ENCODE measurements at places on chromosomes 12 and 14.

- DNase-seq, result no peak
Measured at GRCh38 chr14:75877292-75877691, 104.5 kb downstream of the TGFB3 start.

DNA sequence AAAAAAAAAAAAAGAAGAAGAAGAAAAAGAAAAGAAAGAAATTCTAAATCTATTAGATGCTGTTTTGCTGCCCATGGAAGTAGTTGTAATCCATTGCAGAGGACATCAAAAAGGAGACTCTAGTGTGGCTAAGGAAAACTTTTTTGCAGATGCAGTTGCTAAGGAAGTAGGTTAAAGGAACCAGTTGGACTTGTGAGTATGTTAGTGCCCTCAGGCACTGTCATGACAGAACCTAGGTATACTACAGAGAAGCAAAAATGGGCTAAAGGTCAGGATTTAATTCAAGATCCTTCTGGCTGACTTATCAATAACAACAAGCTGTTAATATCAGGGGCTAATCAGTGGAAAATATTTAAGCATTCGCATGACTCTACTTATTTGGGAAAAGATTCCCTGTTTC lies 1571.6 kb upstream of the FLRT2 start:
- DNase-seq, result no peak

DNA sequence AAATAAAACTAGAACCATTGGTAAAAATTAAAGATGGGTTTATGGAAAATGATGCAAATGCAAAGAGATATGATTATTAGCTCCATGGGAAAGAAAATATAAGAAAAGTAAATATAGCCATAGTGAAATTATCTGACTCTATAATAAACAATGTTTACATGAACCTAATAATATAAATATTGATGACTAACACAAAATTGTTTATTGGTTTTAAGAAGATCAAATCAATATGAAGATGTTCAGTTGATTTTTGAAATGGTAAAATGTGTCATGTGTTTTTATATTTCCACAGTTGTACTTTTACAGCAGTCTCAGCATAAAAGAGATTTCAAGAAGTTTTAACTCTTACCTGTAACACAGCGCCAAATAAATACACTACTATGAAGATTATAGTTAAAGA lies 114.0 kb downstream of the SLC41A2 start:
- no peak for DNase-seq

DNA sequence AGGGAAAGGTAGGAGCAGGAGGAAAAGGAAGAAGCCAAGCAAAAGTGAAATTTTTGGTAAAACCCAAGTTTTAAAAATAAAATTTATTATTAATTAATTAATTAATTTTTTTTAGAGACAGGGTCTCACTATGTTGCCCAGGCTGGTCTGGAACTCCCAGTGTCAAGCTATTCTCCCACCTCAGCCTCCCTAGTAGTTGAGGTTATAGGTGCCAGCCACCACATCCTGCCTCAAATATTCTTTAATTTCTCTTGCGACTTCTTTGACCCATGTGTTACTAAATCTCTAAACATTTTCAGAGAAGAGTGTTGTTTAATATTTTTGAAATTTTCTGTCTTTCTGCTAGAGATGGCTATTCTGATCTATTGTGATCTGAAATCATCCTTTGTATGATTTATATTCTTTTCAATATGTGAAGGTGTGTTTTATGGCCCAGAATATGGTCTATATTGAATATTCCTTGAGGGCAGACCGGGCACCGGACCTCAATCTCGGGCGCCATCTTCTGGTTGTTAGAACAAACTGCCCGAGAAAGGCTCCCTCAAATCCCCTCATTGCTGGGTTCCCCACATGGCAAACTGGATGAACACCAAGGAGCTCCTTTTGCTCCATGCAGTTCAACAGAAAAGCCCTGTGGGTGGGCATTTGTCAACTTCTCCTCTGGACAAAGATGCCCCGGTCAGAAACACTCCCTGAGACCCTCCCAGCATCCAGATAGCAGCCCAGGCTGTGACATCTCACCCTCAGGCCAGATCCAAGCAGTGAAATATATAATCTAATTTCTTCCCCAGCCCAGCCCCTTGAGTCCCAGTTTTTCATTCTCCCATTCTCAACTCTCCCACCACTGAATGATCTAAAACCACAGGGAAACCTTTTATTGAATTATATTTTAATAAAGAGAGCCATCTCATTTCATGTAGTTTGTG lies 110.5 kb downstream of the ASCL4 start:
- peak; percentile 28 for DNase-seq

- no peak for DNase-seq
Measured at GRCh38 chr14:103298620-103299019, 35.4 kb upstream of the EIF5 start.

DNA sequence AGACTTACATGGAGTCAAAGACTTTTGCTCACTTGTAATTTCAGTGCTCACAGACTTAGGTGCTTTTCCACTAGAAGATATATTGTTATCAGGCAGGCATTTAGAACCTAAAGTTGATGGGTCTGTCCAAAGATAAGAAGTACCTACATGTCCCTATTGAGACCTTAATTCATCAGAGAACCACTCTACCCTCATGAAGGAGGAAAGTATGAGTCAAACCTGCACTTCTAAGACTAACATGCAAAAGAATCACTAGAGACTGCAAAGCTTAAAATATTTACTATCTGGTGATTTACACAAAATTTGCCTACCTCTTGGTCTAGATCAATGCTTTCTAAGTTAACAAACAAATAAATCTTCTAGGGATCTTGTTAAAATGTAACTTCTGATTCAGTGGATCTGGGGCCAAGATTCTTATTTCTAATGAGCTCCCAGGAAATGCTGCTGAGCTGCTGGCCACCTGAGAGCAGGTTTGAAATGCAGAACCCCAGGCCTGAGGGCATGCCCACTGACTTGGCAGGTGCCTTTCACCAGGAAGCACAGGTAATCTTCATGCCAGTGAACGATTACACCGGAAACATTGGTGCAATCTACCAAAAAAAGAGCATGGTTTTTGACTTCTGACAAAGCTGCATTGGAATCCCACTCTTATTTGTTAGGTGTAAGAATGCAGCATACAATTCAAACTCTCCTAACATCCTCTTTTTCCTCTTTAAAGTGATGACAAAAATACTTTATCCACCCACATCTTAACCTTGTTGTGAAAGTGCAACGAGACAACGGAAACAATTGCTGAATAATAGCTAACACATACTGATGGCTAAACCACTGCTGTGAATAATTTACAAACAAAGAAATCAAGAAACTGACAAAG lies 214.2 kb downstream of the ADAMTS20 start:
- DNase-seq, result no peak

- no peak for DNase-seq
Measured at GRCh38 chr12:111417784-111418593, 12.3 kb downstream of the SH2B3 start.

- DNase-seq, result no peak
Measured at GRCh38 chr14:102320033-102320660, 601 bp downstream of the ZNF839 start.

DNA sequence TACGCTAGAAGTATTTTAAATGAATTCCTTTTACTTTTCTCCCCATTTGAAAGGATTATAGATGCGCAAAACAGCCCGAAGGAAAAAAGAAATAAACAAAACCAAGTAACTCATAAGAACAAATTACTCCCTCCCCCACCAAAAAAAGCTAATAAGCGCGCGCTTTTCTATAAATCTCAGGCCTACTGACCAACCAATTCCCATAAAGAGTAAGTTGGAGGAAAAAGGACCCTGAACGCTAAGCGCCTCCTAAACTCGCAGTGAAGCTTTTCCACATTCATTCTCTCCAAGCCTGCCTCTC lies 588 bp downstream of the MBIP start:
- no peak for DNase-seq

- DNase-seq, result no peak
Measured at GRCh38 chr14:104504172-104504735, 75.3 kb upstream of the C14orf180 start.

DNA sequence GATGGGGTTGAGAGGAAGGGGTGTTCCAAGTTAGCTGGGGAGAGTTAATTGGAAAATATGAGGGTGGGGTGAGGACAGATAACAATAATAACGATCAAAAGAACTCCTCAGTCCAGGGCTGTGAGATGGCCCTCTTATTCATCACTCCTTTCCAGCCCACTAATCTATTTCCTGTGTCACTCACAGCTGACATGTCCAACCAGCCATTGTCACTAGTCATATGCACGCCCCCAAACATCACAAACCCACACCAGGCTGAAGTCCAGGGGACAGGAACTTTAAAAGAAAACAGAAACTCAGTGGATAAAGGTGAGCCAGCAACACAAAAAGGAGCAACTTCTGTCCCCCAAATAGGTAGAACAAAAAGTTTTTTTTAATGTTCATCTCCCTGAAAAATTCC lies 911 bp downstream of the CALCOCO1 start:
- DNase-seq, result no peak

DNA sequence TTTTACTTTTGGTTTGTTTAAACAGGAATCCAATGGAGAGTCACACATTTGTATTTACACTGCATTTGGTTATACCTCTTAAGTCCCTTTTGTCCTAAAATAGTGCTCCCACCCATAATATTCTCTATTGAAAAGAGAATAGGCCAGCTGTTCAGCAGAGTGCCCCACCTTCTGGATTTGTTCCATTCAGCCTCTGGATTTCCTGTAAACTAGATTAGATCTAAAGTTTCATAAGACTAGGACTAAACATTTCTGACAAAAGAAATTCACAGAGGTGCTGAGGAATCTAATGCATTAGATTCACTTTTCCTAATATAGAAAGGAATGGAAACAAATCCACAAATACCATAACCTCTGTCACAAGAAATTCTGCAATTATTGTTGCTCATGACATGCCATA lies 38.1 kb downstream of the GCH1 start:
- DNase-seq, result no peak

DNA sequence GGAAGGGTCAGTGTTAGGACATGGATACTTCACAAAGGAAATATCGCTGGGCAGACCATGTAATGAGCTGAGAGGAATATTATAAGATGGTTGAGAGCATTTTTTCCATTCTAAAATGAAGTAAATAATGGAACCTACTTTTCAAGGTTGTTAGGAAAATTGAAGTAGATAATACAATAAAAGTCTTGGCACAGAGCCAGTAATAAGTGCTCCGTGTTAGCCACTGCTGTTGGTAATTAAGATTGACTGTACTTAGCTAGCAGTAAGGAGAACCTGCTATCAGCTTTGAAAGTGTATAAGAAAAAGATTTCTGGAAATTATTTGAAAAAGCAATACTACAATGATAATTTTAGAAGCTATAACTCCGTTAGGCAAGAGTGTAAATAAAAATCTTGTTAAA lies 77.6 kb downstream of the SCAF11 start:
- DNase-seq, result no peak

Measured in stimulated activated CD4-positive, alpha-beta T cell treated with anti-CD3 and anti-CD28 coated beads, Interleukin-1b, Interleukin-23, amount 100 ng/mL, for 24 hours (primary cell).